ENCODE measurements at places on chromosomes 7 and 10. TPM values are rescaled to one million over a fixed set of nuclear protein-coding genes. Genes with fewer than 3 reads are reported as not detected.

DNA sequence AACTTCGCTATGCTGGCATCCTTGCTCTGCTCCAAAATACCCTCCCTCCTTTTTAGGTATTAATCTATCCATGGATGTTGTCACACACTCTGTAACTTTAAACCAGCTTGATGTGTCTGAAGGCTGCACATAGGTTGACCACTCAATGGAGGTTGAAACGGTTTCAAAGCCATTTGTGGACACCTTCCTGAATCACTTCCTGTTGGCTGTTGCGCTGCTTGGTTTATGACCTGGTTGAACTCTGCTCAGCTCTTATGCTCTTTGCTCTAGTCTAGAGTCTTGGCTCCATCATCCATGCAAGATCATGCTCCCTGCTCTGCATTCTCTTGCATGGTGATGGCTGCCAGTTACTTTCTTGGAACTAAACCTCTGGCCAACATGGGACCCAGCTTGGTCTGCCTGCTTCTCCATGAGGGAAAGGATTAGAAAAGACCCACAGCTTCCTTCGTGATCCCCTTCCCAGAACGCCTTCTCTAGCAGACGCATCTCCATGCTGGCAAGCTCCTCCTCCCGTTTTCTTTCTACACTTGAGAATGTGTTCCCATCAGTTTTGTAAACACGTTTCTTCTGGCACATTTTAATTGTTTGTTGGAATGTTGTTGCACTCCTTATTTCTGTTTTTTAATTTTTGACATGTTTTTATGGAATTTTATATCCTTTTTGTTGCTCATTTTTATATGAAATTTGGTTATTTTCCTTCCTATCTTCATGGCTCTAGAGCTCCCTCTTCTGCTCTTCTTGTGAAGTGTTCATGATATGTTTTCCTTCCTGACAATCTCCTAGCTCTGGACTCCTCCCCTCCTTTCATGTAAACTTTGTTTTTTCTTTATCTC, 149.8 kb downstream of the XPNPEP1 start:
- DNase-seq: no peak

DNA sequence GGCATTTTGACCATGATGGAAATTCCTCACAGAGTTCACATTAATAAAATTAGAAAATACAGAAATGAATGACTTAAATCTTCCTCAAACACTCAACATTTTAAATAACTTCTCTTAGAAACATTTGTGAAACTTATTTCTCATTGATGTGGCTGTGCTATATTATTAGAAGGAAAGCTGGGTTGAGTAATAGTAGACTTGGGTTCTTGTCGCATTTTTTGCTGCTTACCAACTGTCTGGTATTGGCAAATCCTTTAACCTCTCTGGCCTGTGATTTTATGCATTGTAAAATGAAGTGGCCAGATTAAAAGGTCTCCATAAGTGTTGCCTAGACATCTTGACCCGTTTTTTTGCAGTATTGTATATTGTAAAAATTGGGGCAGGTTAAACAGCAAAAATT, 66.5 kb downstream of the VPS50 start:
- DNase-seq: no peak

GRCh38 chr10:106705681-106706100, 458.8 kb downstream of the SORCS1 start:
- DNase-seq: peak; percentile 65

DNA sequence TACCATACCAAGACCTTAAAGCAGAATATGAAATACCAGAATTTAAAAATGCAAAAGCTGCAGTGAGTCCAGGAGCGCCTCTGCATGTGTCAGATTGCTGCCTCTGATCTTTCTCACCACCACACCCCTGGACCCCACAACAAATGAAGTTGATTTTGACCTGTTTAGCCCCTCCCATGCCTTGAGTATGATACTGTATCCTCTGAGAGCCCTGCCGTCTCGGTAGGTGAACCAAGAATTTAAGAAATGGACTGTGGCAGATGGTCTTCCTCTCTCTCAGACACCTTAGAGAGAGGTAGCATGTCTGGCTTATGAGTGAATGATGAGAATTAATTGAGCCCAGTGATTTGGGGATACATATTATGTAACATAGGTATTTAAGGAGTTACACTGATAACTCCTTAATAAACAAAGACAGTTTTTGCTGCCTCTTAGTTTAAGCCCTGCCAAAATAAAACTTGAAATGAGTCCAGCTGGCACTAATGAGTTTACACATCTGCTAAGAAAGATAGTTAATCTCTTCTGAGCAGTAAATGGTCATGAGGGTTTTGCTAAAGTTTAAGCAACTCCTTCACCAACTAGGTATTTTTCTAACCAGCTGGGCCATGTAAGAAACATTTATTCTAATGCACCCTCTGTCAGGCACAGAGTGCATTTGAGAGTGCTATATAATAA, 4.5 kb upstream of the TFPI2 start:
- no peak for DNase-seq

DNA sequence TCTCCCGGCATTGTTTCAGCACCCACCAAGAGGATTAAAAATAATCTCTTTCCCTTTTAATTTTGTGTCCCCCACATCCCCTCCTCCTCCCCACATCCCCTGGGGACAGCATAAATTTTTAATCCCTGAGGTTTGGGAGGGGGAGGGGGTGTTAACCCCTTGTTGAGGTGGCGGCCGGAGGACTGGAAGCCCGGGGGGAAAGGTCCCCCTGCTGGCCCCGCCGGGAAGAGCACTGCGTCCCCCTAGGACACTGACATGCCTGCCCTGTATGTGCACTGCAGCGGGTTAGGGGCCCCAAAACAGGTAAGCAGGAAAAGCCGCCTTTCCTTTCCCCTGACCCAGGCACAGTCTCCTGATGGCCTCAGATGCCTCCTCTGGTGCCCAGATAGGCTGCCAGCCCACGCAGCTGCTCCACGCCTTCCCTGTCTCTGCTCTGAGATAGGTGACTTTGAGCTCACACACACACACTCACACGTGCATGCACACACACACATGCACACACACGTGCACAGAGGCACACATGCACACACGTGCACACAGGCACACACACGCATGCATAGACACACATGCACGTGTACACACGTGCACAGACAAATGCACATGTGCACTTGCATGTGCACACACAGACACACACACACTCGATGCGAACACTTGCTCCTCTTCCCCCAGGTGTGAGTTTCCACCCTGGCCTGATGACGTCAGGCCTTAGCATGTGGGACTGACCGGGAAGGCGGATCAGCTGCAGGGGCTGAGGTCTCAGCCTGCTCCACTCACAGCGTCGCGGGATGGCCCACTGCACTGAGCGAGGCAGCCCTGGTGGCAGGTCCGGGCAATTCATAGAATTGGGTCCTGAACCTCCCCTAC, 12.3 kb downstream of the CNPY1 start:
- DNase-seq: no peak

GRCh38 chr10:123244747-123245146, 90.5 kb downstream of the BUB3 start:
- DNase-seq: no peak

DNA sequence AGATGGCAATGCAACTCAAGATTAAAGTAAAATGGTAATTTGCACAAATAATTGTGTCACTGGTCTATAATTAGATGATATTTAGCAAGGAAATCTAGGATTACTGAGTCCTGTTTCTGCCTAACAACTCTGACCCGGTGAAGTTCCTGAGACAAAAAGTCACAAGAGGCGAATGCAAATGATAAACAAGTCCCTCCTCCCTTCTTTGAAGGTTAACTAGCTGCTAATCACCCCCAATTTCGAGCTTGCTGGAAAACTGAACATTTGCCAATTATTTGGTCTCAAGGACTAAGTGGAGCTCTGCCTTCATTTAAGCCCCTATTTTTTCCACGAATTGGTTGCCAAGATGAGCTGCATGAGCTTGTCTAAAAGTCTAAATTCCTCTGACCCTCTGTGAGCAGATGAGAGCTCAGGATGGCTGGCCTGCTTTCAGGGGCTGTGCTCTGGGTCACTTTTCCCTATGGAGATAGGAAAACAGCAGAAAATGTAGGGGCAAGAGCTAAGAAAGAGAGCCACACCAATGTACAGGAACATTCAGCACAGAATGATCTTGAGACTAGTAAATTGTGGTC, 127.3 kb downstream of the MBL2 start:
- DNase-seq: no peak

VKORC1L1 gene
- total RNA-seq: 20.2 TPM
